ENCODE measurements at places on chromosomes 2 and 18.

DNA sequence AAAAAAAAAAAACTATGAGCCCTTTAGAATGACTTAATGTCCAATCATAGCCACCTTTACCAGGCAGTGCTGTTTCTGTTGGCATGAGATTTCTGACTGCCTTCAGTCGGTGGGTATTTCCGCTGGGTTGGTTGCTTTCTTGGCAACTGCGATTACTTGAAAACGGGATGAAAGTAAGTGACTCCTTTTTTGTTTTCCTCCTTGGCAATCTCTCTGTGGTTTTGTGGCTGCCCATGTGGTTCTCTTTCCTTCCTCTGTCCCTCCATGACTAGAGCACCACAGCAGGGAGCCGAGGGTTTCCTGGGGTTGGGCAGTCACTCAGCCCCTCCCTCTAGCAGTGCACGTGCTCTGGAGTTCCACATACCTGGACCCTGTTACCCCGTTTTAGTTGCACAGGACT, 112.1 kb downstream of the KLHL29 start:
- DNase-seq = peak; percentile 34

DNA sequence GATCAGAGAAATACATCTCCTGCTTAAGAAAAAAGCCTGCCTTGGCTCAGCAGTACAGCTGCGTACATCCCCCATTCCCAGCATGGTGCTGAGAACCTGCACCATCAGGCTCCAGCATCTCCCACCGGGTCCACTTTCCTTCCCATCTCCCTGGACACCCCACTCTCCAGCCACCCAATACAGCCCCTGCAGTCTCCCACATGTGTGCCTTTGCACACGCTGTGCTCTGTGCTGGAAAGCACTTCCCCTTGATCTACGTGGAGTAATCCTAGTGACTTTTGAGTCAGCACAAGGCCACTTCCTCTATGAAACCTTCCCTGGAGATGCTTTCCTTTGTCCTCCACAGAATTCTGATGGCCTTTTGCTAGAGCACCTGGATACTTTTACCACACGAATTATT, 17.0 kb downstream of the STAT1 start:
- DNase-seq = no peak

DNA sequence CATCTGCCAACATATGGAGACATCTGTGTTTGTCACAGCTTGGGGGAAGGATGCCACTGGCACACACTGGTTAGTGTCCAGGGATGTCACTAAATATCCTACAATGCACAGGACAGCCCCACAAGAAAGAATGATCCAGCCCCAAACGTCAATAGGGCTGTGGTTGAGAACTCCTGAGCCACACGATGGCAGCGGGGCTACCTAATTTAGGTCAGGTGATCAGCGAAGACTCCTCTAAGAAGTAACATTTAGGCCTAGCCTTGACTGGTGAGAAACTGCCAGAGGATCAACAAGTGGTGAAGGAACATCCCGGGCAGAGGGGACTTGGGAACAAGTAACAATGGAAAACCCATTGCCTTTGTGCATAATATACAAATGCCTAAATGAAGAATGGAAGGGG, 5.0 kb upstream of the TGIF1 start:
- no peak for DNase-seq

DNA sequence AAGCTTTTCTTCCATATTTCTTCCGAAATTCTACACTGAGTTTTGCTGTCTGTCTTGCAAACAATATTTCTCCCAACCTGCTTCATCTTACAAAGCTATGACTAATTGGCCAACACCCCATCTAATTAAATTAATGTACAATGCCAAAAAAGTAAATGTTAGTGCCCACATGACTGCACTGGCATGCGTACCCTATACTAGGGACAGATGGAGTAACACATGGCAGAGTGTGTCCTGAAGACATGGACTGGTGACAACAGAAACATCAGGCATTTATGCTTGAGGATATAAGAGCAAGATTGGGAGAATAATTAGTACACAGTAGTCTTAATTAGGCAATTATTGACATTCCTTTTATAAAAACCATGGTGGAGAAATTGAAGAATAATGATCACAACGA, 66.8 kb downstream of the MREG start:
- DNase-seq = no peak

GRCh38 chr2:205957452-205958154, 128.4 kb downstream of the INO80D start:
- no peak for DNase-seq

GRCh38 chr2:217801711-217802110, 201.1 kb downstream of the TNS1 start:
- no peak for DNase-seq

- DNase-seq = no peak
Measured at GRCh38 chr18:37402735-37403099, 162.9 kb downstream of the CELF4 start.

GRCh38 chr2:33238111-33238510, 238.3 kb upstream of the RASGRP3 start:
- no peak for DNase-seq

GRCh38 chr2:47506436-47506835, 103.5 kb downstream of the MSH2 start:
- no peak for DNase-seq

DNA sequence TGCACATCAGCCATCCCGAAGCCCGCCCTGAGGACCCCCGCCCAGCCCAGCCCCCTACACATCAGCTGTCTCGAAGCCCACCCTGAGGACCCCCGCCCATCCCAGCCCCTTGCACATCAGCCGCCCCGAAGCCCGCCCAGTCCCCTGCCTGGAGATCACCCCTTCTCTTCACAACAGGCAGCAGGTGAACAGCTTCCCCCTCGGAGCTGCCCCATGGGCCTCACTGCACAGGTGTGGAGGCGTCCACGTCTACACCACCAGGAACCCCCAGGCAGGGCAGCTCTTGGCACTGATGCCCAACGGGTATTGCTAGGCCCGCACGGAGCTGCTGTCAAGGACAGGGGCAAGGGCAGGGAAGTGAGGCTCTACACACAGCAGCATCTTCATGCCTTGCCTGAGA, 137.6 kb downstream of the HDAC4 start:
- DNase-seq = no peak

GRCh38 chr2:126781806-126782205, 116.9 kb upstream of the TEX51 start:
- no peak for DNase-seq

DNA sequence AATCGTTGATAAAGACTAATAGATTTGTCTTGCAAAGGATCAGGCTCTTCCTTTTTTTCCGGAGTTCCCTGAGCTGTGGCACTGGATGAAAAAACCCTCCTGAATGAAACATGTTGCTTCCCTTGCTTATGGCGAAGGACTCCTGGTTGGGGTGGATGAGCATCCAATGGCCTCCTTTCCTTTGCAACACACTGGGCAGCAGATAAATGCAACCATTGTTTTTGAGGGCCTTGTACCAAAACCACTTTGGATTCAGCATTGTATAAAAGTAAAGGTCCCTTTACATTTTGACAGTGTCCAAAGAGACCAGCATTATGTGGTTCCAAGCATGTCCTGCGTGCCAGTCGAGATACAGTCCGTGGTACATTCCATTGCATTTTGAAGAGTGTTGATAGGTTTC, 44.7 kb downstream of the FAM210A start:
- no peak for DNase-seq

DNA sequence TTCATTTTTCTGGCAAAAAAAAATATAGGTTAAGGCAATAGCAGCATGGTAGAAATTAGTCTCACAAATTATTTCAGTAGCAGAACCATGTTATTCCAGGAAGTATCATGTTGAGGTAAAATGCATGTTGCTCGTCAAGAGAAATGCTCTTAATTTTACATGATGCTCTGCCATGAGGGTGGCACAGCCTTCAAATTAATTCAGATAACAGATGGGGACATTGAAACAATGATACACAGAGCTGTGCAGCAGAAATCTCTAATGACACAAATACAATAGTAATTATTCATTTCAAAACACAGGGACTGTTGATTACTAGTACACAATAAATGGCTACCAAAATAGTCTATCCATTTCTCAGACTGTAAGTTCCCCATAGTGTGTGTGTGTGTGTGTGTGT, 24.8 kb downstream of the GAREM1 start:
- DNase-seq = no peak

DNA sequence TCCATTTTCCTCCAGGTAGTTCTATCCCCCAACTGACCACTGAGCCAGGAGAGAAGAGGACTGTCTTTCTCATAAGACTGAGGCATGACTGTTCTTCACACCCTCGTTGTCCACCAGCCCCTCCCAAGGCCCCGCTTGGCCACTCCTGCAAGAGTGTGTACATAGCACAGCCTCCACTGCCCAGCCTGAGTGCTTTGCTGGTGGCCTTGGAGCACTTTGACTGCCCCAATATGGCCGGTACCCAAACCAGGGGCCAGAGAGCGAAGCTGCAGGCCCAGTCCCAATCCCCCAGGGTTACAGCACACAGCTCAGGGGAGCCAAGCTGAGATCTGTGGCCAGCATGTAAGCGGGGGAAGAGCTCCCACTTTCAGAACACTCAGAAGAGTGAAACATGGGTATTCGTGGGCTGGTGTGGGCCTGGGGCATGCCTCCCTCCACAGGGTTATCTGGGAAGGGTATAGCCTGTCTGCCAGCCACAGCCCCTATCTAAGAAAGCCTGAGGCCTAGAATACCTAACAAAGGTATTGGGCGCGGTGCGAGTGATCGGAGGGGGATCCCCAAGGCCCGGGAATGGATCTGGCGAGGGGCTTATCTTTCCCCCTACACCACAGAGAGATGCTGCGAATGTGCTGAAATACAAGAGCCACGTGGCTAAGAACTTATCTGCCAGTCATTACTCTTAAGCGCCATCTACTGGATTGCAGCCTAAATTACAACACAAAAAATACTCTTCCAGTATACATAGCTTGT, 163.8 kb downstream of the WDPCP start:
- DNase-seq = no peak

DNA sequence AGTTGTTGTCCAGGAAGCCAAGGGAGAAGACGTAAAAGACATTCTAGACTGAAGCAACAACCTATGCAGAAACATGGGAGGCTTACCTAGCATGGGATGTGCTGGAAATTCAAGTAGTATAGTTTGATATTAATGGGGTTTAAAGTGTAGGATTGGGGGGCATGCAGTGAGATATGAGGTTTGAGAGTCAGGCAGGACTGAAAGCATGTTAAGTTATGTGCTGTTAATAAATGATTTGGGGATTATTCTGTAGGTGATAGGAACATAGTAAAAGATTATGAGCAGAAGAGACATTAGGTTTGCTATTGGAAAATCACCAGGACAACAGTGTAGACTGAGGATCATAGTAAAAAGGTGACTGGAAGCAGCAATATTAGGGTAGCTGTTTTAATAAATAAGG, 3.2 kb downstream of the EHBP1 start:
- no peak for DNase-seq

DNA sequence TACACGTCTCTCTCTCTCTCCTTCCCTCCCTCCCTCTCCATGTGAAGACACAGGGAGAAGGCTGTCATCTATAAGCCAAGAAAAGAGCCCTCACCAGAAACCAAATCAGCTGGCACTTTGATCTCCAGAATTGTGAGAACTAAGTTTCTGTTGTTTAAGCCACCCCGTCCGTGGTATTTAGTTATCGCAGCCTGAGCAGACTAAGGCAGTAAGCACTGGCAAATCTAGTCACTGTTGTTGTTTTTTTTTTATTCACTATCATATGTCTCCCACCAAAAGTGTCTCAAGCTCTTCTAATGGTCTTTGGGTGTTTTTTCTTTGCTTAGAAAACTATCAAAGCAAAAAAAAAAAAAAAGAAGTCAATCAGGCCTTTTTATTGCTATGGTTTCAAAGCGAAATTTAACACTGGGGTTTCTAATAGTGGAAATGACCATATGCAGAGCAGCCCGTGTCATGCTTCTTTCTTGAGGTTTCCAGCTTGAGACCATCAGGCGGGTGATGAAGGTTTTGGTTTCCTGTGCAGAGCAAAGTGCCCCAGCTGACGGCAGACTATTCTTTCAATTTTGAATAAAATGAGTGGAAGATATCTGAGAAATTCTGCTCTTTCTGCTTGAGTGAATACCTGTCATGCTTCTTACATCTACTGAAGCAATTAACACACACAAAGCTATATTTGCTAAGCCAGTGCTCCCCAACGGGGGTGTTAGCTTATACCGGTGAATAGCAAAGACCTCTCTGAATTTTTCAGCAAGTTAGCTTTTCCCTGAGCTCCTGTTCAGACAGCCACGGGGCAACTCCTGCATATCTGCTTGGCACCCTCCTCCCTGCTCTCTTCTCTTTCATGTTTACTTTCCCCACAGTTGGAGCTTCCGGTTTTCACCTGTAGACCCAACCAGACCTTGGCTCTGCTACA, 394.1 kb upstream of the ATP5MC3 start:
- DNase-seq = no peak

GRCh38 chr2:64543008-64543697, 19.0 kb downstream of the AFTPH start:
- DNase-seq = no peak

GRCh38 chr2:156401861-156402260, 34.3 kb upstream of the GPD2 start:
- no peak for DNase-seq

DNA sequence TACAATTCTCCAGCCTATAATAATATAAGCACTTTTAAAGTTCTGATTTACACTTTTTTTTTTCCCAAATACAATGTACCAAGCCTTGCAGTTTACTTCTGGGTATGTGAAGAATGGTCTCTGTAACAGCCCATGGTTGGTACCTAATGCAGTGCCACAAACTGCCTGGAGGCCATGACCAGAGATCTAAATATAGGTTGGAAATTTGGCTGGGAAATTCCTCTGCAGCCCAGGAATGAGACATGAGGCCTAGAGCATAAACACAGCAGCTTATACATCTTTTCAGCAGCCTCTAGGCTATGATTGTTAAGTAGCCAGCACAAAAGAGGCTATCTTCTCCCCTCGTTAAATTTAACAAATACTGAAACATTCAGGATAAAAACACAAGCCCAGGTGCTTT, 432.0 kb upstream of the FAM98A start:
- no peak for DNase-seq

GRCh38 chr2:216535454-216535995, 36.9 kb downstream of the RPL37A start:
- no peak for DNase-seq

DNA sequence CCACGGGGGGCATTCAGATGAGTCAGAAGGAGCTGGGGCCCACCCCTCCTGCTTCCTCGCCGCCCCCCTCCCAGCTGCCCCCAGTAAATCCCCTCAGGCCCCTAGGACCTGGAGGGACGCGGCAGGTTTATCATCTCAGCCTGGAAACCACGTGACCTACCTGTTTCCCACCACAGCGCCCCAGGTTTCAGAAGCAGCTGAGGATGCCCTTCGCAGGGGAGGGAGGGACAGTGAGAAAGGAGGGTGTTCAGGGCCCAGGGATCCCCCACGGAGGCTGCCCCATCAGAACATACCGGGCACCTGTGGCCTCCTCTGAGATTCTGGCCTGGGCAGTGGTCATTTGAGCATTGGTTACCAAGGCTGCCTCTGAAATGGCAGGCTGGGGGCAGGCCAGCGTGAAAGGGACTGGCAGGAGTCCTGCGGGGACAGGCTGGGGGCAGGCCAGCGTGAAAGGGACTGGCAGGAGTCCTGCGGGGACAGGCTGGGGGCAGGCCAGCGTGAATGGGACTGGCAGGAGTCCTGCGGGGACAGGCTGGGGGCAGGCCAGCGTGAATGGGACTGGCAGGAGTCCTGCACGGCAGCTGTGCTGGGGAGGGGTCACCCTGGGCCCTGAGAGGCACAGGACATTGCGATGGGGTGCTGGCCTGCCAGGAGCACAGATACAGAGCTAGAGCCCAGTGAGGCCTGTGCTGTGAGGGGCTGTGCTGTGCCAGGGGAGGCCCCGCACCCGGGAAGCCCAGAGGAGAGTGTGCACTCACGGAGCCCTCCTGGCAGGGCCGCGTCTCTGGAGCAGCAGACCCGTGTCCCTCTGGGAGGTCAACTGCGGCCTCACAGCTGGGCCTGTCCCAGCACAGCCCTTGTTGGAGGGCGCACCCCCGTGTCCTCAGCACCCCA, 1.6 kb downstream of the NEU4 start:
- DNase-seq = no peak

GRCh38 chr2:13115643-13116042, 398.9 kb downstream of the TRIB2 start:
- DNase-seq = no peak

Measured in activated naive CD8-positive, alpha-beta T cell treated with anti-CD3 and anti-CD28 coated beads, Interleukin-2, amount 50 U/mL, for 24 hours (primary cell).